ENCODE measurements at places on chromosomes 13 and 19.

DNA sequence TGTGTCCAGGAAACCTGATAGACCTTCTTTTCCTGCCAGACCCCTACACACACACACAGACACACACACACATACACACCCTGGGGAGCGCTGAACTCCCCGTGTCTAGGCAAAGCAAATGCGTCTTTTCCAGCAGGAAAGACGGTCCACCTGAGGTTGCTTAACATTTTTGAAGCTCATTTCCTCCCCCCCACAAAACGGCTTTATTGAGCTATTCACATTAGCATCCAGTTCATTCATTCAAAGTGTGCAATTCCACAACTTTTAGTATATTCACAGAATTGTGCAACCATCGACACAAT is 3.4 kb downstream of the GSX1 start:
- ATAC-seq, result no peak

DNA sequence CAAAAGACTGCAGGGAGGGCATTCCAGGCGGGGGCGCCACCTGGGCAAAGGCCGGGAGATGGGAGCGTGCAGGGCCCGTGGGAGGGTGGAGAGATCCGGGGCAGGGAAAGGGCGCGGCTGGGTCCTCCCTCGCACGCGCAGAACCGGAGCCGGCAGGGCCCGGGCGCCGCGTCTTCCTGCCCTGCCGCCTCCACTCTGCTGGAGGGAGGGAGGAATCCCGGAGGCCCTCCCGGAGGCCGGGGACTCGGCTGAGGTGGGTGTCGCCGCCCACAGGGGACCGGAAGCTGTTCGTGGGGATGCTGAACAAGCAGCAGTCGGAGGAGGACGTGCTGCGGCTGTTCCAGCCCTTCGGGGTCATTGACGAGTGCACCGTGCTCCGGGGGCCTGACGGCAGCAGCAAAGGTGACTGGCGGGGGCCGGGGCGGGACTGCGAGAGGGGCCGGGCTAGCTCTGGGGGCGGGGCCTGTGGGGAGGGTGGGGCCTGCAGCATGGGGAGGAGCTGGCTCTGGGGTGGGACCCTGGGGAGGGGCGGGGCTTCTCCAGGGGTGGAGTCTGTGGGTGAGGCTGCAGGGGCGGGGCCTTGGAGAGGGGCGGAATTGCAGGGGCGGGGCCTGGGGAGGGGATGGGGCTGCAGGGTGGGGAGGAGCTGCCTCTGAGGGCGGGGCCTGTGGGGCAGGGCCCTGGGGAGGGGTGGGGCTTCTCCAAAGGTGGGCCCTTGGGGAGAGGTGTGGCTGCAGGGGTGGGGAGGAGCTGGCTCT is 51.3 kb downstream of the CELF5 start:
- peak; percentile 32 for ATAC-seq

DNA sequence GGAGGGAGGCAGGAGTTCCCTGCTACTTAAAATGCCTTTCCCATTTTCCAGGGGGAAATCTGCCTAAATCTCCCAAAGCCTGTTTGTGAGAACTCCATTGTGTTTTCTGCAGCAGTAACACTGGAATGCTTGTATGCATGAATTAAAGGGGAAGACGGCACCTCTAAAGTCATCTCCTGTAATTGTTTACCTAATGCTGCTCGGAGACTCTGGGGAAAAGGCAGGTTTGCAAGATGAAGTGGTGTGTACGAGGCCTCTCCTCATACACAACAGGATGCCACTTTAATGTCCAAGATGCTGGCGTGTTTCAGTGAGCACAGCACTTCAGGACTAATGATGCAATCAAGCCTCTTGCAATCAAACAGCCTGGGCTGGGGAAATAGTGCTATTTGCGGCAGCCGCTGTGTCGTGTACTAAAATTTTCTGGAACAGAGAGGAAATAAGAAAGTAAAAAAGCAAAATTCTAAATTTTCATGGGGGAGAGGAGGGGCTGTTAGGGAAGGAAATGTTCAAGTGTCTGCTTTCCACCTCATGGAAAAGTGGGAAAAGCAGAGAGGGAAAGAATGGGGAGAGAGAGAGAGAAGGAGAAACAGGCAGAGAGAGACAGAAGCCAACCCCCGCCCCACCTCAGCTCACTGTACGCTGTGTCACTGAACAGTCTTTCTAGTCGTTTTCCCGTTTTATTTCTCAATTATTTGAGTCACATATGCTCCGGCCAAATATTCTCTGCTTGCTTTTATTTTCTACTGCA is 32.9 kb downstream of the TSHZ3 start:
- peak; percentile 89 for ATAC-seq

DNA sequence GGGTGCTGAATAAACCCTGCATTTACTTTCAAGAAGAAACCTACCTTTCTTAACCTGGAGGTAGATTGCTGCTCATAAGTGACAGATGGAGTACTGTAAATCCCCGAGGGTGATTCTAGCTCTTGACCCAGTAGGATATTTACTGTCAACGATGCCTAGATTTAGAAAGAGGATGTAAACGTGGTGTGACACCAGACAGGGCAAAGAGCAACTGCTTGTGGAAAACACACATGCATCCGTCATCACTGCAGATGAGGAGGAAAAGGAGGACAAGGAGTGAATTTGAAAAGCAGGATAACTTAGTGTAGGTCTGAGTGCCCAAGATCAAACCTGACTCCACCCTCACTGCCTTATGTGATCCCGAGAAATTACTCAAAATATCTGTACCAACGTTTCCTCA is 9.8 kb upstream of the CLN5 start:
- no peak for ATAC-seq

DNA sequence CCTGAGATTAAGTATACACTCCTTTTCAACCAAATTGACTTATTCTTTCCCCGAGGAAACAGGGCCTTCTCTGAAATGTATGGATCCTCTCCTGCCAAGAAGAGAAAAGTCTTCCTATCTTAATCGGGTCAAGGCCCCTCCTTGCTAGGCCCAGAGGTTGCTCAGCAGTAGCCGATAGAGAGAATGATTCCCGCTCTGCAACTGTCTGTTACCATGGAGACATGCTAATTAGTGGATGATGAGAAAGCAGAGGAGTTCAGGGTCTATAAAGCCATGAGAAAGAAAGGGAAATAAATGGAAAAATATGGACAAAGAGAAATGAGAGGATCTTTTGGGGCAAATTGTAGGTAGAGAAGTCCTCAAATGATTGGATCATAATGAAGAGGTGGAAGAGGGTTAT is 103.5 kb downstream of the POU4F1 start:
- no peak for ATAC-seq

- no peak for ATAC-seq
These were observed 68.8 kb downstream of the CHST8 start for GRCh38 chr19:33690378-33691029.
